Islet precursor cell (in vitro differentiated cells): ENCODE measurements at places on chromosomes 3 and 15.

DNA sequence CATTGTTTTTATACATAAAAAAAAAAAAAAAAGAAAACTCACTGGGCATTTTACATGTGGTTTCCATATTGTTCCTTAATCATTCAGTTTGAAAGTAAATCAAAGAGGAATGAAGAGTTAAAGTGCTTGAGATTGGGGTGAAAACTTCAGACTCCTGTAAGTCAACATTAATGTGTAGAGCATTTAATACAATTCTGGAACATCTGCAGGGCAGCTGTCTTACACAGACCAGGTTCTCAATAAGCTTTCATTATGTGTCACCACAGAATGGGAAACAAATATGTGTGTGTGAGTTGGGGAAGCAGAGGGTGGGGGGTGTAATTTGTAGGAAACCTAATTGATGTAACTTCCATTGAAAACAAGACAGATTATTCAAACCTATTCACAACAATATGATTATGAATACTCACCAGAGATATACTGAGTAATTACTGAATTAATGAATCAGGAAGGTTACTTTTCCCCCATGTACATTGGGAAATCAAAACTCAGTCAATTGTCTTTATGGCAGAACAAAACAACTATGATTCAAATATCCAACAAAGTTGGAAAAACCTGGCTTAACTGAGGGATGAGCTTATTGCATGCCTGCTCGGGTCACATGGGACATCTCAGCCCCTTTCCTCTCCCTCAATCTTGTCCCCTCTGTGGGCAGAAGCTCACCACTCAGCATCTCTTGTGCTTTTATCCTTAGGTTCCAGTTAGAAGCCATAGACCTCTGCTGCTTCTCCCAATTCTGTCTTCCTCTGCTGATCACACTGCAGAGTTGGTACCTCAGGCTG, 281.2 kb upstream of the THBS1 start:
- DNase-seq, result no peak

- no peak for DNase-seq
Measured at GRCh38 chr15:98150536-98150935, 190.0 kb downstream of the ARRDC4 start.

DNA sequence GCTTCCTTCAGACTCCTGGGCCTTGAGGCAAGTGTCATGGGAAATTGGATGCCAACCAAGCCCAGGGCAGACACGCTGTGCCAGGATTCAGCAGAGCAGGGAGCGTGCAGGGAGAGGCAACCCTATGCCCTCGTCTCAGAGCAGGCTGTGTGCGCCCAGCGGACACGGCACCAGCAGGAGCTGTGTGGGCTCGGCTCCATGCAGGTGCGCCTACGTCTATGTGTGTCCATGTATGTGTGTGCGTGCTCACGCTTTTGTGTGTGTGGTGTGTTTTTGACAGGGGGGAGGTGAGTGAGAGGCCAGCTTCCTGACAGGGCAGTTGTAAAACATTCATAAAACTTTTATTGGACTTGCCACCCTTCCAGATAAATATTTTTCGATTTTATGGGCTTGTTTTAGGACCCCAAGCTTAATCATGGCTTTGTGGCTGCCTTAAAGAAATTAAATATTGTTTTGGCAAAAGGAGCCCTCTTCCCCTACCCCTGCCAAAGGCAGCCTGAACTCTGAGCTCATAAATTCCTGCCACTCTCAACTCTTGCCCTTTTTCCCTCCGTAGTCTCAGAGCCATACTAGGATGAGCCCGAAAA, 84.4 kb downstream of the DNAJB8 start:
- DNase-seq, result no peak

DNA sequence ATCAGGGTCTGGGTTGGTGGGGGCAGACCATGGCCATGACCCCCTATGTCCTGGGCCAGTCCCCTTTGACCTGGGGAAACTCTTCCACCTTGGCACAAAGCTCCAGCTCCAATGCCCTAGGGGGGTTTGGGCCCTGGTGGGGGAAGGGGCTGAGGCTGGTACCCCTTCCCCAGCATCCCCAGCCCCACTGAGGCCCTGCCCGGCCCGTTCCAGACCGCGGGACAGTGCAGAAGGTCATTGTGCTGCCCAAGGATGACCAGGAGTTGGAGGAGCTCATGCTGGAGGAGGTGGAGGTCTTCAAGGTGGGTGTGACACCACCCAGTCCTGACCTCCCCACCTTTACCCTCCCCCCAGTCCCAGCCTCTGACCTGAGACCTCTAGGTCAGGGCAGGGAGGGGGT, 6.2 kb upstream of the GNAT1 start:
- DNase-seq, result no peak

DNA sequence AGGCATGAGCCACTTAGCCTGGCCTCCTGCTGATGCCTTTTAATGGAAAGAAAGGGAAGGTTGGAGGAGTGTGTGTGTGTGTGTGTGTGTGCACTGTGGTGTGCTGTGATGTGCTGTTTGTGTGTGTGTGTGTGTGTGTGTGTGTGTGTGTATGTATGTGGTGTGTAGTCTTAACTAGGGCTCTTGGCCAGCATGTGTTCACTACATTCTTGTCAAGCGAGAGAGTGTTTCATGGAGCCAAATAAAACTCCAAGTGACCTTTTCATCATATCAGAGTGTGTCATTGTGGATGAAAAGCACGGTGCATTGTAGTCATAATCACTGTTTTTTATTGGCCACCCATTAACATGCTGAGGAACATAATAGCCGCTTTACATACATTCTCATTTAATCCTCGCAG, 30.8 kb upstream of the BHLHE40 start:
- DNase-seq, result no peak

DNA sequence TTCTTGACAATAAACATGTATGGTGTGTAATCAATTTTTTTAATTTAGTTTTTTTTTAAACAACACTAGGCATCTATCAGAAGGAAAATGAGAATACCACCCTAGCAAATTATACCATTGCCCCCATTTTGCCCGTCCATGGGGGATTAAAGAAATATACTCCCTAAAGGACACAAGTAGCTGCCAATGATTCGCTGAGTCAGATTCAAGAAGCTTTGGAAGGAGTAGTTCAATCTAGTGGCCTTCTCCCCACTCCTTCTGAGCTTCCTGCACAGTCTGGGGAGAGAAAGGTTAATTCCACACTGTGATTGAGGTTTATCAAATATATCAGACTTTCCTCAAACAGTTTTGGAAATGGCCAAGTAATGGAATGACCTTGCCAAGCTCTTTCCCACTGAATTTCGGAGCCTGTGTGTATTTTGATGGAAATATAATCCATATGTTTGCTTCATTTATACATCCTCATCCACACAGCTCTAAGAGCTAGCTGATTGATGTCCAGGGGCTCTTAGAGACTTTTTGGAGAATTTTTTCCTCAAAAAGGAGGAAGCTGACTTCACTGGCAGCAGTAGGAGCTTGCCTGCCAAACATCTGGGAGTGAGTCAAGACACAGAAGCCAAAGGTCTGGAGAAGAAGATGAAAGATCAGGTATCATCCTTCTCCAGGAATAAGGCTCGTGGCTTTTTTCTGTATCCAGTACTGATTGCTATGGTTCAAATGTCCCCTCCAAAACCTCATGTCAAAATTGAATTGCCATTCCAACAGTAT, 478.5 kb upstream of the PROK2 start:
- DNase-seq, result no peak
